ENCODE measurements at places on chromosomes 12 and 14.
A peak's percentile ranks its signal among the peaks of the same experiment; 100 is the strongest.

DNA sequence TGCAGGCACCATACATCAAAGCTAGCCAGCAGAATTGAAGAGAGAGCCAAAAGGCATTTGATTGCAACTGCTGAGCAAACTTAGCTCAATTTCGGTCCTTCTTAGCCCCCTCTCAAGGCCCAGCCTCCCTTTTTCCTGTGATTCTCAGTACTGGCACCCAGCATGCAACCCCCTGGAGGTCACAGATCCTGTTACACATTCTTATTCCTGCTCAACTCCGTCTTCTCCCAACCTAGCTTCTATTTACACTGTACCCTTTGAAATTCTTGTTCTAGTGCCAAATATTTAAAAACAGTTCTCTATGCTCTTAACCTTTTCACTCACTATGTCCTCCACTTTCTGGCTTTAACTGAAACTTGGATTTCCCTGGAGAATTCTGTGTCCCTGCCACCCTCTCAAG, 131.3 kb upstream of the CPSF6 start:
- no peak for DNase-seq
- no peak overlapping the region for H3K27ac ChIP-seq
- H3K27me3 ChIP-seq = peaks cover 4% of the 10 kb centered on the region
- no peak overlapping the region for H3K4me3 ChIP-seq
- no peaks in the 10 kb centered on the region for H3K4me1 ChIP-seq

DNA sequence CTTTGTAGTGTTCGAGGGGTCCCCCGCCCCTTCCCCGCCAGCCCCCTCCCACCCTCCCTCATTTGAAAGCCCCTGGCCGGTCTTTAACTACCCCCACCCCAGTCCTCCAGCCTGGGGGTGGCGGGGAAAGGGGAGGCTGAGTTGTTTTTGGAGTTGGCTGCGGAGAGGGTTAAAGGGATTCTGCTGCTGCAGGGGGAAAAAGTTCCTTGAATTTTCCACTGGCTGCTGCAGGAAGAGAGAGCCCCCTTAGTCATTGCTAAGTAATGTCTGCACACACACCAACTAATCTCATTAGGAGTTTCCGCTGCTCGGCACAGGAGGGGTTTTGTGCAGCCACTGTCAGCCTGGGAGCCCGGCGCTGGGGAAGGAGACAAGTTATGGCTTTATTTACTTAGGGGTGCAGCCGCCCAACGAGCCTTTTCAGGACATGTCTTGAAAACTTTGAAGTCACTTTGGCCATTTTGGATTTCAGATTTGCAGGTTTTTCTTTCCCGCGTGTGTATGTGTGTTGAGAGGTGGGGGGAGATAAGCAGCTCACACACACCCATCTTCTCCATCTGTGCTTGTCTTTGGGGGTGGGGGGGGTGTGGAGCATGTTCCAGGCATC, 1.8 kb downstream of the ELK3 start:
- no peak for DNase-seq
- peak overlapping the region; percentile 100 for H3K27ac ChIP-seq
- no peaks in the 10 kb centered on the region for H3K27me3 ChIP-seq
- H3K36me3 ChIP-seq = no peaks in the 10 kb centered on the region
- peak overlapping the region; percentile 97 for H3K4me3 ChIP-seq
- H3K4me1 ChIP-seq = peaks cover 20% of the 10 kb centered on the region

GRCh38 chr12:16063726-16064125, 152.6 kb downstream of the DERA start:
- no peaks in the 10 kb centered on the region for H3K36me3 ChIP-seq
- no peaks in the 10 kb centered on the region for H3K4me1 ChIP-seq
- no peak for DNase-seq
- no peaks in the 10 kb centered on the region for H3K27me3 ChIP-seq

DNA sequence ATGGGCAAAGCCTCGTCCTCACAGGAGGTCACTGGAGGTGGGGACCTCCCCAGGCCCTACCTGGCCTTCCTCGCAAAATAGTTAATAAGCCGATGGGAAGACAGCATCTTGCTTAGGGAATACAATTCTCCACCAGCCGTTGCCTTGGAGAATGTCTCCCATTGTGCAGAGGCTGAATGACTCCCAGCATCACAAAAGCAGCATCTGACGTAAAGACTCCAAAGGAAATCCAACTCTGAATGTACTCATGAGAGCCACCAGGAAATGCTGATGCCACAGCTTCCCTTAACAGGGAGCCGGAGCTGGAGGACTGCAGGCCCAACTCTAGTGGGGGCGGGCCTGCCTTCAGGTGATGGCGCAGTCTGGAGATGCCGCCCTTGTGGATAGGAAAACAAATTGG, 15.5 kb downstream of the CCDC63 start:
- DNase-seq = no peak
- no peak overlapping the region for H3K4me3 ChIP-seq
- no peak overlapping the region for H3K27ac ChIP-seq
- no peaks in the 10 kb centered on the region for H3K27me3 ChIP-seq
- H3K36me3 ChIP-seq = no peaks in the 10 kb centered on the region

GRCh38 chr12:45601390-45601789, 128.1 kb upstream of the ARID2 start:
- H3K27me3 ChIP-seq = peaks cover 6% of the 10 kb centered on the region
- no peak for DNase-seq
- H3K4me3 ChIP-seq = no peak overlapping the region
- no peaks in the 10 kb centered on the region for H3K4me1 ChIP-seq

DNA sequence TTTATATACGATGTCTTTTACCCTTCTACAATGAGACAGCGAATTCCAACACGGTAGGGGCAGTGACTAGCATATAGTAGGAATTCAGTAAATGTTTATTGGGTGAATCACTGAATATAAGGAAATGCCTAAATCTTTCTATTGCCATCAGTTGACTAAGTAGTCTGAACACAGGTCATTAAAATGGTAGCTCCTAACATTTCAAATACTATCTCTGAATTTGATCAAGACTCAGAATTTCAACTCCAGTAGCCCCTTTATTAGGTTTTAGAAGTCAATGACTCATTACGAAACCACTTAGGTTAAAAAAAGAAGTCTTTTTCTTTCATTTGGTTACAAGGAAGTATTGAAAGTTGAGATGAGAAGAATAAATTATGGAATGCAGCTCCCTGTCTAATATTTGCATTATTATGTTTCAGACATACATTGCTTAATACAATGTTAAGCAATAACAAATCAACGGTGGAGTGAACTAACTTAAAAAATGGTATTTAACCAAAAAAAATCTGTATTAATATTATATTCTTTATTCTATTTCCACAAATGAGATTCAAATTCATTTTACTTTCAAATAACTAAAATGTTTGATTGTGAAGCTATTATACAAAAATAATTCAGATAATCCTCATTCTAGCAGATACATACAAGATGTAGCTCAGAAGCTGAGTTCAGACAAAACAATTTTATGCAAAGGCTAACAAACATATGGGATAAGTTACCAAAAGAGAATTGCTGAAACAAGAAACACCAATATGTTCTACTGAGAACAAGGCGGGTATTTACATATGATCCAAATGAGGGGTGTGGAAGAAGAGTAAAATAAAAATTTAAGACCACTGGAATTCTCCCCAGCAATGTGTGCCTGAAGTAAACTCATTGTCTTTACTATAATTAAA, 302.7 kb downstream of the CEP128 start:
- H3K4me1 ChIP-seq = no peaks in the 10 kb centered on the region
- peaks cover 9% of the 10 kb centered on the region for H3K36me3 ChIP-seq
- no peak for DNase-seq
- no peaks in the 10 kb centered on the region for H3K27me3 ChIP-seq
- no peak overlapping the region for H3K4me3 ChIP-seq
- no peak overlapping the region for H3K27ac ChIP-seq

DNA sequence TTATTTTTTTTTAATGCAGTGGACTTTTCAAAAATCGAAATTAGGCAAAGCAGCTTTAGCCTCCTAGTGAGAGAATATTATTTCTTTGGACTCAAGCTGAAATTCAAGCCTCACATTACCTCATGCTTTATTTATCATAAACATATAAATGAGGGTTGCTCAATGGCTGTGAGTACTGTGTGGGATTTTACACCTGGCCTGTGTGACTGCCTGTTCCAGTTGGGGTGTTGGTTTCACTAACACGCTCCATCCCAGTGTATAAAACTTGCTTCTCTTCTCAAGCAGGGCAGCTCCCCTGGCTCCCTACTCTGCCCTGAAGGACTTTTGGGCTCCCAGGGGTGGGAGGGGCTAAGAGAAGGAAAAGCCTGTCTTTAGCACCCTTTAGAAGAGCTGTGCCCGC, 15.0 kb downstream of the ANKLE2 start:
- DNase-seq = no peak
- peaks cover 9% of the 10 kb centered on the region for H3K4me1 ChIP-seq
- no peak overlapping the region for H3K4me3 ChIP-seq
- no peaks in the 10 kb centered on the region for H3K27me3 ChIP-seq

DNA sequence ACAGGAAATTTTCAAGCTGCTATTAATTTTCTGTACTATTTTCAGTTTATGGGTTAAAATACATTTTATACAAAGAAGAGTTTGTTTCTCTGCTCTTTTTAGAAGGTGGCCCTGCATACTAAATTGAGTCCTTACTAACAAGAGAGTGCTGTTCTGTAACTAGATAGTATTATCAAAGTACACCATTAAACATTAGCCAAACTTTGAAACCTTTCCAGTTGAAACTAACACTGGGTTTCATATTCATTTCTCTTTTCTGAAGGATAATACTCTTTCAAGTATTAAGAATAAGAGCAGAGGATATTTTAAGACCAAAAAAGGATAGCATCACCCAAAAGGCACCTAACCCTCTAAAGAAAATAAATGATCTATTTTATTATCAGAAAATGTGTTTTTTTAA, 47.2 kb downstream of the PEBP1 start:
- H3K4me1 ChIP-seq = peaks cover 8% of the 10 kb centered on the region
- no peak for DNase-seq
- H3K4me3 ChIP-seq = no peak overlapping the region
- peak overlapping the region; percentile 18 for H3K27ac ChIP-seq

GRCh38 chr14:94113490-94113889, 3.0 kb downstream of the IFI27 start:
- no peak overlapping the region for H3K27ac ChIP-seq
- peaks cover 23% of the 10 kb centered on the region for H3K27me3 ChIP-seq
- no peak overlapping the region for H3K4me3 ChIP-seq
- no peaks in the 10 kb centered on the region for H3K36me3 ChIP-seq
- no peaks in the 10 kb centered on the region for H3K4me1 ChIP-seq
- no peak for DNase-seq

DNA sequence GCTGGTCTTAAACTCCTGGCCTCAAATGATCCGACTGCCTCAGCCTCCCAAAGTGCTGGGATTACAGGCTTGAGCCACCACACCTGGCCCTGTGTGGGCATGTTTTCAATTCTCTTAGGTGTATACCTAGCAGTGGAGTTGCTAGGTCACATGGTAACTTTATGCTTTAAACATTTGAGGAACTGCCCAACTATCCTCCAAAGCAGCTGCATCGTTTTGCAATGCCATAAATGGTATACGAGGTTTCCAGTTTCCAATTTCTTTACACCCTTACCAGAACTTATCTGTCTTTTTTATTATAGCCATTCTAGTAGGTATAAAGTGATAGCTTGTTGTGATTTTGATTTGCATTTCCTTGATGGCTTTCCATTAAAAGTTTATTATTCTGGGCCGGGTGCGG, 25.1 kb downstream of the RBMS2 start:
- no peaks in the 10 kb centered on the region for H3K4me1 ChIP-seq
- no peaks in the 10 kb centered on the region for H3K36me3 ChIP-seq
- no peaks in the 10 kb centered on the region for H3K27me3 ChIP-seq
- DNase-seq = no peak
- H3K27ac ChIP-seq = no peak overlapping the region
- no peak overlapping the region for H3K4me3 ChIP-seq

DNA sequence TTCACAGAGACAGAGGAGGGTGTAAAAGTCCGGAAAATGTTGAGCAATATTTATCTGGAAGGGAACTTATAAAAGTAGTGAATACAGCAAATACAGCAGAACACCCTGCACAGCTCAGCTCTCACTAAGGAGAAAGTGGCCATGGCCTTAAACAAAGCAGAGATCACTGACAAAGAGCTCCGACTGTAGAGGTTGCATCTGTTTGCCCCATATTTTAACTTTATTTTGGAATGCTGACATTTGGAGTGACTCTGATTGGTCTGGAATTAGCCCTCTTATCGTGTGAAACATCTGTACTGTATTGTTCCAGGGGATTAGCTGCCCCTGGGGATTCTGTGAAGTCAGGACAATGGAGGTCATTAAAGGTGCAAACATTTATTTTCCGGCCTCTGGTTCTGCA, 1275.7 kb upstream of the FLRT2 start:
- H3K27ac ChIP-seq = no peak overlapping the region
- H3K36me3 ChIP-seq = no peaks in the 10 kb centered on the region
- H3K27me3 ChIP-seq = no peaks in the 10 kb centered on the region
- no peak overlapping the region for H3K4me3 ChIP-seq

GRCh38 chr12:78185651-78186050, 355.0 kb downstream of the NAV3 start:
- H3K27ac ChIP-seq = no peak overlapping the region
- no peaks in the 10 kb centered on the region for H3K36me3 ChIP-seq
- no peak overlapping the region for H3K4me3 ChIP-seq
- DNase-seq = no peak

- no peak overlapping the region for H3K4me3 ChIP-seq
- peaks cover 2% of the 10 kb centered on the region for H3K4me1 ChIP-seq
- no peak overlapping the region for H3K27ac ChIP-seq
- peaks cover 35% of the 10 kb centered on the region for H3K27me3 ChIP-seq
These were observed 13.6 kb upstream of the TBC1D30 start for GRCh38 chr12:64810831-64811230.

DNA sequence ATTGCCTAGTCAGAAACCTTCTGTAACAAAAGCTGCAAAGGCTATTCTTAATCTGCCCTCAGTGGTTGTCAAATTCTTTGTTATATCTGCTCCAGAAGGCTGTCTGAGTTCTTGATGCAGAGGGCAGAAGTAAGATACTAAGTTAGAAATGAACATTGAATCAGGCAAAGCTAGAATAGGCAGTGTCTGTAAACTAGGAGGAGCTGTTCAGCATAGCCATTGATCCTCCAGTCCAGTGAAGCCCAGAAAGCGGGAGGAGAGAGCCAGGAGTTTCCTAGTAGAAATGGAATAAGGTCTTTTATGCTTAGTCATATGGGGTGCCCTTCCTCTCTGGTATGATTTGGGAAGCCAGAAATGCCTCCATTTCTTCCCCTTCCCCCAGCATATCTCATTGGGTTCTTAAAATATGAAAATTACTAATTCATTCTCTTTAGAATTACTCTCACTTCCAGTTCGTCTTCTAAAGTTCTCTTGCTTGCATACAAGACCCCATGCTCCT, 76.2 kb downstream of the APAF1 start:
- no peak for DNase-seq
- no peak overlapping the region for H3K4me3 ChIP-seq
- H3K4me1 ChIP-seq = peaks cover 6% of the 10 kb centered on the region
- H3K27ac ChIP-seq = no peak overlapping the region

DNA sequence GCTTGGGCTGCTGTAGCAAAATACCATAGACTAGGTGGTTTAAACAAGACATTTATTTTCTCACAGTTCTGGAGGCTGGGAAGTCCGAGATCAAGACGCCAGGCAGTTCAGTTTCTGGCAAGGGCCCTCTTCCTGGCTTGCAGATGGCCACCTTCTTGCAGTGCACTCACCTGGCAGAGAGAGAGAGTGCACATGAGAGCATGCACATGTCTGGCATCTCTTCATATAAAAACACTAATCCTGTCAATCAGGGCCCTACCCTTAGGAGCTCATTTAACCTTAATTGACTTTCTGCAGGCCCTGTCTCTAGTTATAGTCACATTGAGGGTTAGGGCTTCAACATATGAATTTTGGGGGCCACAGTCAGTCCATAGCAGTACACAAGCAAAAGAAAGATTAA, 12.4 kb upstream of the EVL start:
- H3K27me3 ChIP-seq = no peaks in the 10 kb centered on the region
- no peak for DNase-seq
- peaks cover 23% of the 10 kb centered on the region for H3K4me1 ChIP-seq
- no peak overlapping the region for H3K4me3 ChIP-seq
- H3K36me3 ChIP-seq = no peaks in the 10 kb centered on the region
- H3K27ac ChIP-seq = no peak overlapping the region
